ENCODE measurements at places on chromosomes 12 and 14. TPM values are rescaled to one million over a fixed set of nuclear protein-coding genes. Genes with fewer than 3 reads are reported as not detected.

FAM186B gene
- 0.22 TPM for total RNA-seq

OR4E2 gene
- total RNA-seq, result 0.12 TPM

CLECL1 gene
- total RNA-seq, result not detected

LYSET gene
- 7.4 TPM for total RNA-seq

KRT83 gene
- not detected for total RNA-seq

CD4 gene
- total RNA-seq, result 0.25 TPM

KRT6A gene
- total RNA-seq, result not detected

CYP27B1 gene
- total RNA-seq, result 0.55 TPM

PAX9 gene
- under 0.01 TPM for total RNA-seq

CCDC196 gene
- total RNA-seq, result not detected

ABCD2 gene
- 0.33 TPM for total RNA-seq

RNASE12 gene
- not detected for total RNA-seq

Measured in uterine smooth muscle cell (primary cell).